DMS79 (cell line): ENCODE measurements at places on chromosomes 1 and 21.

GRCh38 chr1:13737398-13737797, 37.4 kb downstream of the PRDM2 start:
- DNase-seq = no peak

GRCh38 chr1:46342084-46342656, 1.6 kb downstream of the NSUN4 start:
- DNase-seq = peak; percentile 16

GRCh38 chr1:47416319-47417169, 459 bp downstream of the FOXE3 start:
- no peak for DNase-seq

- DNase-seq = no peak
Measured at GRCh38 chr1:182574156-182574555, 14.9 kb downstream of the RNASEL start.

DNA sequence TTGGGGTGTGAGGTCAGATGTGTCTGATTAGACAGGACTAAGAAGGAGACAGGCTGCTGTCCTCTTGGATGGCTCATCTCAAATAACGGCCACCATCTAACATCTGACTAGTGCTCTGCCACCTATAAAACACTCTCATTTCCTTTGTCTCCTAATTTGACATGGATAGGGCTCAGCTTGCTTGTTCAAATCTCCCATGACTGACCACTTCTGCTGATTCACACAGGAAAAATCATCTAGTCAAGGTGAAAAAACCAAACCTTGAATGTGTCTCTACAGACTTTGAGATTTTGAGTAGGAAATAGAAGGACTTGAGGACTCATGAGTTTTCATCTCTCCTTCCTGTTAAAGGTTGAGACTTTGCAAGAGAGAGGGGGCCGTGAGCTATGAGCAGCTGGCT, 150.6 kb downstream of the IER5 start:
- DNase-seq = no peak

- no peak for DNase-seq
Measured at GRCh38 chr1:230105754-230106625, 39.0 kb downstream of the GALNT2 start.

- DNase-seq = no peak
Measured at GRCh38 chr1:192967901-192968300, 91.3 kb downstream of the UCHL5 start.

DNA sequence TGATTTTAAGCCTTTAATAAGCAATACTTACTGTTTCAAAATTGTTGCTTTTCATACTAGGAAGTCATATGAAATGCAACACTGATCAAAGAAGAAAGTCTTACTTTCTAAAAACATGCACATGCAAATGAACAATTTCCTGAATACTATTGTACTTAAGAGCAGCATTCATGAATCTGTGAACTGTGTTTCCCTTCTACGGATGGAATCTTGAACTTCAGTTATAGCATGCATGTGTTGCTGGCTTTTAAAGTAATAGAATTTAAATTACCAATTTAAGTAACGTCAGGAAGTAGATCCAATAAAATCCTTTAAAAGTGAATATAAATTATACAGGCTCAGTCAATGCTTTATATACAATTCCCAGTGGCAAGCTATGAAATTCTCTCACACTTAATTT, 348.9 kb downstream of the KCNT2 start:
- DNase-seq = no peak

DNA sequence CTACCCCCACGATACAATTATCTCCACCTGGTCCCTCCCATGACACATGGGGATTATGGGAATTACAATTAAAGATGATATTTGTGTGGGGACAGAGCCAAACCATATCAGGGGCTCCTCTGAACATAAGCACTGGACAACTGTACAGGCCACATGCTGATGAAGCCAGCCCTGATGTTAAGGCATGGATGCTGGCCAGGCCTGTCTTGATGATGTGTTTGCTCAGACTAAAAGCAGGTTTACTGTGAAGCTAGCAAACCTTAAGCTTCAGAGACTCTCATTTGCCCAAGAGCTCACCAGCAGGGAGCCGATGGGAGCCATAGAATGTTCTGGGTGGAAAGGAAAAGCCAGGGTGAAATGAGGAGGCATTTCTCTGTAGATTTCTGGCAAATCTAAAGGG, 135.3 kb upstream of the KCNK1 start:
- no peak for DNase-seq

DNA sequence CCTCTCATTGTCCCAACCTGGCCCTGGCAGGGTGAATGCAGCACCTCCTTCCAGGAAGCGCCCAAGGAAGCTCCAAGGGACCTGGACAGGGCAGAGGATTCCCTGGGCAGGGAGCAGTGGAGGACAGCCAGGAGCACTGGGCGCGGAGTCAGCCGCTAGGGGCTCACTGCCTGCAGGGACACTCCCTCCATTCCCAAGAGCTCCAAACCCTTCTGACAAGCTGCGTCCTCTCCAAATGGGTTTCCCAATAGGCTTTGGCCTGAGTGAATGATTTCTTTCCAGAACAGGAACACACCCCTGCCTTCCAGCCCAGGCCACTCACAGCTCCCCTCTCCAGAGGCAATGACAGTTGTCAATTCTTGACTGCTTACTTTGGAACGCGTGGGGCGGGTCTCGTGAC, 128.5 kb upstream of the EDN2 start:
- DNase-seq = no peak

DNA sequence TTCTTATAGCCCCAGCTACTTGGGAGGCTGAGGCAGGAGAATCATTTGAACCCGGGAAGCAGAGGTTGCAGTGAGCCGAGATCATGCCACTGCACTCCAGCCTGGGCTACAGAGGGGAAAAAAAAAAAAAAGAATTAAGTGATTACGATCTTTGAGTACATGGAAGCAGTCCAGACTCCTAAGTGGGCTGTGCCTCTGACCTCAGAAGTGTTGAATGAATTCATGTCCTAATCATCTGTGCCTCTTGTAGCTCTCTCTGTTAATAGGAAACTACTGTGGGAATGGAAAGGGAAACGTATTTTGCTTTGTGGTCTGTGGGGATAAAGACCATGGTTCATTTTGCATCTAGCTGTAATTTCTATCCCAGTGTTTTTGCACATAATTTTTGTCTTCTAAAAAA, 8.4 kb upstream of the IVNS1ABP start:
- DNase-seq = peak; percentile 14

GRCh38 chr1:94713472-94714141, 106.5 kb upstream of the SLC44A3 start:
- no peak for DNase-seq

DNA sequence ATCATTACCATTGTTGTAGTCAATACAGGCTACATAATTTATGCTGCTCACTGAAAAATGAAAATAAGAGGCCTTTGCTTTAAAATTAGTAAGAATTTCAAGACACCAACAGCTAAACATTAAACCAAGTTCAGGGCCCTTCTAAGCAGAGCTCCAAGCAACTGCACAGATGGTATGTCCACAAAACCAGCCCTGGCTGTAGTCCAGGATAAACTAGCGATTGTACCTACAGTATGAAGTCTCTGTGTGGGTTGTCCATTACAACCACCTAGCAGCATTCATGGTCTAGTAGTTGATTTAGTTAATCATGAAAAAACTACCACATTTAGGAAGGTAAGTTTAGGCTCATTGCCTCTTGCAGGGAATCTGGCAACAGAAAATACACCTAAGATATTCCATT, 35.3 kb downstream of the CLCA4 start:
- no peak for DNase-seq

DNA sequence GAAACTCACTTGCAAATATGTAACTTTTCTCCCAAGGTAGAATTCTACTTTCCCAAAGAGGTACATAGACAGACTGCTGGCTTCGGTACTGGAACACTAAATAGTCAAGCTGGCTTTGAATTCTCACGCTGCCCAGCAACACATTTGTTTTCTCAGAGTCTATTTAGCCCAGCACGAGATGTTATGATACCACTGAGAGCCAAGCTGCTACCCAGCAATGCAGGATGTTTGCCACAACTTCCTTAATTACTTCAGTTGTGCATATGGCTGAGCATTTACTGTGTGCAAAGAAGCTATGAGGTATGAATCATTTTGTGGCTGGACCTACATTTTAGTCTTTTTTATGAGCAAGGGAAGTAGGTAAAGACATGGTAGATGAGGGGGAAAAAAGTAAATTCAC, 793.2 kb downstream of the PLA2G4A start:
- DNase-seq = no peak

- no peak for DNase-seq
Measured at GRCh38 chr1:101251504-101251903, 14.7 kb downstream of the S1PR1 start.

- DNase-seq = no peak
Measured at GRCh38 chr1:40251456-40251855, 3.7 kb downstream of the TMCO2 start.

GRCh38 chr1:46594063-46594462, 10.0 kb downstream of the MKNK1 start:
- DNase-seq = no peak

DNA sequence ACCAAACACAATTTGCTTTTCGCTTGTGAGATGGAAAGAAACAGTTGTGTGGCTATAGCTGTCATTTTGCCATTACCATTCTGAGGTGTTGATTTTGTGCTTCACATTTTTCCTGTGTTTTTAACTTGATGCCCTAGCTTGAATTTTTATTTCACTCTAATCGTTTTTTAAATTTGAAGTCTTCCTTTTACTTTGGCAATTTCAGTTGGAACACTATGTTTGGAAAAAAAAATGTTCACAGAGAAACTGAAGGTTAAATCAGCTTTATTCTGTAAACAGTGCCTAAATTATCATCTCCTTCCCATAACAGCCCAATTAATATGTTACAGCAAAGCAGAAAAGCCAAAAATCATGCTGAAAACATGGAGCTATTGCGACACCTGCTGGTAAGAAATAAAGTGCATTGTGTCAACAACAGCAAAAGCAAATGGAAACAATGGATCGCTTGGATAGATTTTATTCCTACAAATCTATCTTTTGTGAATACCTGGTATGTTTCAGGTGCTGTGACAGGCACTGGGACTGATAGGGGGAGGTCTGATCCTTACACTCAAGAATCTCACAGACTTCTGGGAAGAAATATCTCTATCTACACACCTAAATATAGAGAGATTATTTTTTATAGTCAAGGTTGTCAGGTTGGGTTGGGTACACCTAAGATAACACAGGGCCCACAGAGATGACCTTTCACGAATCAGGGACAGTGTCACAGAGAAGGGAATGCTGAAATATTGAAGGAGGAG, 16.2 kb upstream of the ERICH3 start:
- DNase-seq = peak; percentile 59

DNA sequence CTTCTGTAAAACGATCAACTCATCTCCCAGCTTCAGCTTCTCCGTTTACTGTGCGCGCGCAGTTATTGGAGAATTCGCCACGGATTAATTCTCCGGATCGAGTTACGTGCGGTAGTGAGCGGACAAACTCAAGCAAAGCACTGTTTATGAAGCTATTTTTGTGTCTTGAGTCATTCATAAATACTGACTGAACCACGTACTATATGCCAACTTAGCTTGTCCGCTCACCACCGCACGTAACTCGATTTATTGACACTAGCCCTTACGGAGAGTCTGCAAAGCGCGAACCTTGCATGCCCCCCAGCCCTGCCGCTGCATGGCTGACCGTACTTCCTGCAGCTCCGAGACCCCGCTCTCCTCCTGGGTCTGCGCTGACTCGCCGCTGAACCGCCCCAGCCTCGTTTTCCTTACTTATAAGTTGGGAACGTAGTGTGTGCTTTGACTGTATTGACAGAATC, 773 bp downstream of the CHD1L start:
- DNase-seq = peak; percentile 15

DNA sequence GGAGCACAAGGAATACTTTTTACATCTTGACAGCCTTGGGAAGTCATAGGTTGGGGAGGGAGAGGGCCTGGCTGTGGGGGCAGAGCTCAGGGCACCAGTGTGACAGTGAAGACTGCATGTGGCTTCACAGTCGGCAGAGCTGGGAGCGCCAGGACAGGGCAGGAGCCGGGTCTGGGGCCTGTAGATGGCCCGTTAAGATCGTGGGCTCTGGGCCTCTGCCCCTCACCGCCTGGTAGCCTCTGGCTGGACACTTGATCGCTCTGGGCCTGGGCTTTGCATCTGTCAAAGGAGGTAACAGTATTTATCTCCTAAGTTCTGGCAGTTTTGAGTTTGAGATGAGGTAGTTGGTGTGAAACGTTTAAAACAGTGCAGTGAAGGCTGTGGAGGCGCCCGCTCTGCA, 4.8 kb downstream of the SLX9 start:
- DNase-seq = no peak

DNA sequence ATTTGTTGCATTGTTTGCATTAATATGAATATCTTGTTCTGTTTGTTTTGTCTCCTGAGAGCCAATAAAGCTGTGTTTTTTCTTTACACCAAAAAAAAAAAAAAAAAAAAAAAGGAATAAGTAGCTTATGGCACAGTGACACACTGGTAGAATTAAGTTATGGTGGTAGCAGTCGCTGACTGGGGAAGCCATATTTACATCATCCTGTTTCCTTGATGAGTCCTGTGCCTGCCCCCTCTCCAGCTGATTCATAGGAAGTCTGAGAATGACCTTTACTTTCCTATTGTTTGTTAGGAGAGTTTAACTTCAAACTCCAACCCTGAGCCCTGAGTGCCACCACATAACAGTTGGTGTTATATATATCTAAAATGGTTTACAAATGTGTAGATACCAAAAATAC, 62.2 kb downstream of the OBSCN start:
- DNase-seq = no peak

- no peak for DNase-seq
Measured at GRCh38 chr1:165699577-165699976, 1.2 kb upstream of the ALDH9A1 start.

GRCh38 chr1:221632072-221632471, 109.8 kb downstream of the DUSP10 start:
- DNase-seq = no peak

GRCh38 chr1:90716552-90717355, at the start of gene BARHL2:
BARHL2 (minus strand) TSS chr1:90717302; CDS start chr1:90717195, 107 bp downstream.
- no peak for DNase-seq

GRCh38 chr1:153434746-153435455, 18.6 kb downstream of the S100A7A start:
- no peak for DNase-seq

GRCh38 chr1:86176226-86176625, 19.7 kb upstream of the COL24A1 start:
- no peak for DNase-seq

GRCh38 chr1:173418107-173418985, 58.8 kb upstream of the PRDX6 start:
- no peak for DNase-seq

DNA sequence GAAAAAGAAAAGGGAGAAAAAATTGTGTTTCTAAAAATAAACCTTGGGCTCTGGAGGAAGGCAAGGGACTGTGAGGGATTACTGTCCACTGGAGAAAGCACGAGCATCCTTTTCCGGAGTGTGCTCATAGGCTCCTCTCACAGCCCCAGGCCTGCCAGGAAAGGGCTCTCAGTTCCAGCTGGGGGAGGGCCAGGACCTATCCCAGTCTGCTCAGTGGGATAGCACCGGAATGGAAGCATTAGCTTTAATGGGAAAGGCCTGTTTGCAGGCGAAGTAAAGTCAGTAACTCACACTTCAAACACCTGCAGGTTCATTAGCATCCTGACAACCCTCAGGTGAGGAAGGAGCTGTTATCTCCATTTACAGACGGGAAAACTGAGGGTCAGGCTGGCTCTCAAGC, 113.9 kb upstream of the USP24 start:
- DNase-seq = no peak

- DNase-seq = no peak
Measured at GRCh38 chr1:246382589-246383238, 124.4 kb downstream of the SMYD3 start.
